Glutamatergic neuron (in vitro differentiated cells): ENCODE measurements at places on chromosomes 2 and 18. TPM values are rescaled to one million over a fixed set of nuclear protein-coding genes. Genes with fewer than 3 reads are reported as not detected.

DNA sequence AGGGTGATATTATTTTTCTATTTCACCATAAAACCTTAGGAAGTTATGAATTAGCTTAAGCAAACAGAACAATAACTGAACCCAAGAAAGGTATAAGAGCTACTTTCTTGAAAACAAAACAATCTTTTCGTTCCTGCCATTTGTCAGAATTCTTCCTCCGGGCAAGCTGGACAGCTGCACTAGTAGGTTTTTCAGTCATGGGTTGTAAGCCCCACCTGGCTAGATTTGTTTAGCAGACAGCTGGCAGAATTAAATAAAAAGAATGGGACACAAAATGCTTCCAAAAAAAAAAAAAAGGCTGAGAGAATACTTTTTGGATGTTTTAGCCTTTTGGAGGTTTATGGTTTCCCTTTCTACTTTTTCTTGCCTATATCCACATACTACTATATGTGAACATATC lies 694.1 kb downstream of the ARHGAP15 start:
- DNase-seq, result no peak

- no peak for DNase-seq
Measured at GRCh38 chr2:54767921-54768320, 44.5 kb downstream of the EML6 start.

GRCh38 chr18:25253136-25253535 lies 98.8 kb downstream of the ZNF521 start:
- DNase-seq, result no peak

DNA sequence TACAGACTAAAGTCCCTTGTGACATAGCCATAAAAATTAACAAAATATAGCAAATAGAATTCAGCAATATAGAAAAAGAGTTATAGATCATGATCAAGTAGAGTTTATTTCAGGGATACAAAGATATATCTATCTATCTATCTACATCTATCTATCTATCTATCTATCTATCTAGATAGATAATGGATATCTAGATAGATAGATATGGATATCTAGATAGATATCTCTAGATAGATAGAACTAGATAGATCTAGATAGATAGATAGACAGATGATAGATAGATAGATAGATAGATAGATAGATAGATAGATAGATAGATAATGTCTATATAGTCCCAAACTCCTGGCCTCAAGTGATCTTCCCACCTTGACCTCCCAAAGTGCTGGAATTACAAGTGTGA lies 17.3 kb upstream of the CHMP3 start:
- no peak for DNase-seq

- DNase-seq, result no peak
Measured at GRCh38 chr2:160695402-160696086, 201.9 kb upstream of the RBMS1 start.

- no peak for DNase-seq
Measured at GRCh38 chr2:195587966-195588365, 69.1 kb upstream of the SLC39A10 start.

DNA sequence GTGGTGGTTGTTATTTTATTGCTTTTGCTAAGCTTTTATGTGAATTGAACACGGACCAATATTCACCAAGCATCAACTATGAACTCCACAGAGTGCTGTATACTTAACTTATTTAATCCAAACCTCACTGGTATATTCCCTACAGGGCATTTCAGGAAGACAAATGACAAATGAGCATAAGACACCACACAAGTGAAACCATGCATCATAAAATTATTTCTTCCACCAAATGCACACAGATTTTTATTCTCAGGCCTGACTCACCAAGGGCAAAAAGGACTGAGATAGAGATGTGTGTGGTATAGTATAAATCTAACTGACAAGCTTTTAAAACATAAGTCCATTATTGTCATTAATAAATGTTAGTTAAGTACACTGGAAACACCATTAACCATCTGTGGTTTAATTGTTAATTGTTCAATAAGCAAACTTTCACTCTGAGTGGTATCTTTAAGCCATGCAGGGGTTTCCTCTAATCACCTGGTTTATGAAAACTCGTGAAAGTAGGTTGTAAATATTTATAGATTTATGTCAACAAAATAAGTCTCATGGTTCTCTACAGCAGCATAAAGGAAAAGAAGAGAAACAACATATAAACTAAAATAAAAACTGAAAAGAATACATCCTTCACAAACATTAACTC lies 77.6 kb upstream of the CRIM1 start:
- no peak for DNase-seq

DNA sequence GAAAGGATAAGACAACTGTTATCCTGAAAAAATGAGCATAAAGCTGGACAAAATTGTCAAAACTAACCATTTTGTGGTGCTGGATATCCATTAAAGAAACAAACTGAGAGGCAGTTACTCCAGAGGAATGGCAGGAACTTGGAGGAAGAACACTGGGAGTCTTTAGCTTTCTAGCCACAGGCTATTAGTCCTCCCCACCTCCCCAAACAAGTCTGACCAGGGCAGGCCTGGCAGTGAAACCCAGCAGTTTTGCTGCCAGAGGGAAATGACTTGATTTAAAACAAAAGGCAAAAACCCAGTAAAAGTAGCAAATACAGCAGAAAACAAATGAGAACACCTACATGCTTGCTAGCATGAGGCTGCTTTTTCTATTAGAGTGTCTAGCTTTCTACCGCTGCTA lies 34.9 kb downstream of the OSBPL1A start:
- no peak for DNase-seq

CNTNAP5 gene
- 22.0 TPM for total RNA-seq

CPLX4 gene
- total RNA-seq, result not detected

MPPE1 gene
- 31.8 TPM for total RNA-seq
